ENCODE measurements at places on chromosomes 4 and X.

DNA sequence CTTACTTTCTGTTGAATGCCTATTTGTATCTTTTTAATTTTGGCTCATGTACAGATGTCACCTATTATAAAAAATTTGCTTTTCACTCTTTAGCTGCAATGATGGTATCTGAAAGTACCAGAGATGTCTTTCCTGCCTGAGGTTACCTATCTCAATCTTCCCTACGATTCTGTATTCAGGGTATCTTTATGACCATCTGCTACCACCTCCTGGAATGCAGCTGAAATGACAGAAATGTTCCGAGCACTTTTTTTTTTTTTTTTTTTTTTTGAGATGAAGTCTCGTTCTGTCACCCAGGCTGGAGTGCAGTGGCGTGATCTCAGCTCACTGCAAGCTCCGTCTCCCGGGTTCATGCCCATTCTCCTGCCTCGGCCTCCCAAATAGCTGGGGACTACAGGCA is 136.4 kb downstream of the REPS2 start:
- no peak for DNase-seq

DNA sequence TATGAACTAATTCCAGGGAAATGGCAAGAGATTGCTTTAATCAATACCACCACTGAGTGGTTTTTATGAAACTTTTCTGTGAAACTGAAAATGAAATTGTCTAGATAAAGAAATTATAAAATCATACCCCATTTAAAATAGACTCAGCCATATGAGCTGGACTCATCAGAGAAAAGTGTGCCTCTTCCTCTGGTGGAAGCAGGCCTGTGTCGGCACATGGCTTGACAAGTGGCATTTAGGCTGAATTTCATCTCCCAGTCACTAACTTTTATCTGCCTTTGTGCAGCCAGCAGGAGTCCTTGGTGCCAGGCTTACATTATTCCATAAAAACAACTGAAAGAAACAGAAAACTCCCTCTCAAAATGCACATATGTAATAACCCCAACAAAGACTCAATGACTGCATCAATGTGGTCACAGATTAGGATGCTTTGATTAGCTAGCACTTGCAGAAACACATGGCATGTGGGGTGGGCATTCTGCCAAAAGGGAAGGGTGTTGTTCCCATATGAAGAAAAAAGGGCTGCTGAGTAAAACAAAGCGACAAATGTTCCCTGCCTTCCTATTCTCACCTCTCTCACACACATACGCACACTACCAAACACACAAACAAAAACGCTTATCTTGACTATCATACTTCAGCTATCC is 232.3 kb downstream of the PABPC4L start:
- no peak for DNase-seq

- DNase-seq = no peak
Observed at GRCh38 chr4:27020203-27020602, 159.6 kb downstream of the STIM2 start.

DNA sequence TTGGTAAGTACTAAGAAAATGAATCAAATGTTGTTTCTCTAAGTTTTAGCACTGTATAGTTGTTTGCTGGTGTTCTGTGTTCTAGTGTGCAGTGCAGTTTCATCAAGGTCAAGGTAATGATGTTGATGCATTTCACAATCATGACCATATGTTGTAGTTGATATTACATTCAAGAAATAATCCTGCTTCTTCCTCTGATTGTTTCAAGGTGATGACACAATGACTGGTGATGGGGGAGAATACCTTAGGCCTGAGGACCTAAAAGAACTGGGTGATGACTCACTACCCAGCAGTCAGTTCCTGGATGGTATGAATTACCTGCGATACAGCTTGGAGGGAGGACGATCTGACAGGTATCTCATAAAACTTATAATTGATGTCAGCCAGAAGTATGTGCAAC is 261.6 kb downstream of the ANK2 start:
- no peak for DNase-seq

GRCh38 chrX:22699581-22700091 is 300.1 kb upstream of the DDX53 start:
- no peak for DNase-seq

DNA sequence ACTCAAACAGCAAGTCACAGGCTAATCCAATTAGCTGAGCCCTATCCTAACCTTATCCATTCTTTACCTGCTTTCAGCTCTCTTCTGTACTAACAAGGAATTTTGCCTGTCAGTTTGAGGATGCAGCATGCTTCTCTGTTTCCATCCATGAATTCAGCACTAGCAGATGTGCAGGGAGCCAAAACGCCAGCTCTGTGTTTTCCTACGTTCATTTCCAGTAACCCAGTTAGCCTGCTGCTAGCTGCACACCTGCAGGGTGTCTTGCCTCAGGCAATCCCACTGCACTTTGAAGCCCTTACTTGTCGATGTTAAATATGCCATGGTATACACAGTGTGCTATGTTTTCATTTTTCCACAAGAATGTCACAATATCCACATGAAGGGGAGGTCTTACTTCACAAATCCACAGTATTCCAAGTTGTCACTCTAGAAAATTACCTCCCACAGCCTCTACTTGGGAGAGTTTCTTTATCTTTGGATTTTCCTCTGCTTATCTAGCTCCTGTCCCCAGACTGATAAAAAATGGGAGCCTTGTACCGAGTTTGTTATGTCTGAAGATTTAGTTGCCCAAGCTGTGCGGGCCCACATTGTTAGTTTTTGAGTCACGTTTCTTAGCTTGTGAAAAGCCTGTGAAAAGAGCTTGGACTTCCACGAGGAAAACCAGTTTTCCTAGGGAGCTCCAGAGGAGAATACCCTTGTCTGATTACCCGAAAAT is 127.6 kb upstream of the HHIP start:
- no peak for DNase-seq

GRCh38 chr4:29113960-29114359 is 1606.2 kb upstream of the PCDH7 start:
- no peak for DNase-seq

GRCh38 chrX:13076176-13076961 is 31.9 kb upstream of the FAM9C start:
- no peak for DNase-seq

DNA sequence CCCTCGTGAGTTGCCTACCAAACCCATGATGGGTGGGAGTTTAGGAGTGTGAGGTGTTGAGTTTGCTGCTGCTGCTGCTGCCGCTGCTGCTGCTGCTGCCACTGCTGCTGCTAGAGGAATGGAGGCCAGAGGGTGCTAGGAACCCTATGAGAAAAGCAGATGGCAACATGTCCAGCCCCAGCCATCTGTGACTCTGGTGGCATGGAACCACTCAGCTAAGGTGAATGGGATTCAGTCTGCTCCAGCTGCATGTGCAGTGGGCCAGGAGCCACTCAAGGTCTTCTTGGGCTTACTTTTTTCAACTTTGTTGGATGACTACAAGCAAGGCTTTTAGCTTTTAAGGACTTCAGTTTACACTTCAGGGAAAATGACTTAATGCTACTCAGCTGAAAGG is 103.8 kb downstream of the RTL5 start:
- DNase-seq = no peak

DNA sequence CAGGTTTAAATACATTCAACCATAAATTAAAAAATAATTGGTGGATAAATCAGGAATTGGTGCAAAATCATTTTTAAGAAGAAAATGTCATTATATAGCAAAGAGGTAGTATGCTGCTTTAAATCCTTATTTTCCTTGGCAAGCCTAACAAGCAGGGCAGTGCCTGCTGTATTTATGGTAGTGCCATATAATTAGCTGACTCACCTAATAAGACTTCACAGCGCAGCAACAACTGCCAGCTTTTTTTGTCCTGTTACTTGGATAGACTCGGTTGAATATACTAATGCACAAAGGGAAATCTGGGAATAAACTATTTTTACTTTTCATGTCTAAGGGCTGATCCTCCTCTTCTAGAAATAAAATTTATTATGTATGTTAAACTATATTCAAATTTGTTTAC is 99.1 kb downstream of the SNCA start:
- no peak for DNase-seq

- no peak for DNase-seq
Observed at GRCh38 chr4:151231915-151232595, 44.9 kb upstream of the PRSS48 start.

DNA sequence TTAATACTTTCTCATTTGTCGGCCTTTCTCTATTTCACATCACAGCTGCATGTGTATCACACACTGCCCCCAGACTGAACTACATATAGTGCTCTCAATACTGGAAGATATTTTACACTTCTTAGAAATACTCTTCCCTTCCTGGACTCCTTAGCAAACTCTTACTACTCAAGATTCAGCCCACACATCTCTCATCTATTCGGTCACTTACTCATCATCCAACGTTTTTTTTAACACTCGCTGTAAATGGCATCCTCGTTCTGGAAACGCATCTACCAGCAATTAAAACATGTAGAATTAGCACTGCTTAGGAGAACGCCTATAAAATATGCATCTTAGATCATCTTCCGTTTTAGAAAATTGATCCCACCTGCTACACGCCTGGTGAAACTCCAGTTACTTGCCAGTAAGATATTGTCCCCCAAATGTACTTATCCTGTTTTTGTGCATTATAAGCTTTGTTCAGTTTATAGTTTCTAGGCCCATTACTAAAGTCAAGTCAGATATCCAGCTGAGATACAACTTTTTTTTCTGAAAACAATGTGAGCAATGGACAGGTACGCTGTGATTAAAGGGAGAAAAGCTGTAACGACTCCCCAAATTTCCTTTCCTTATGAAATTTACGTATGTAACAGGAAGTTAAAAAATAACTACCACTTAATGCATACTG is 1.0 kb downstream of the LRP2BP start:
- DNase-seq = no peak

- no peak for DNase-seq
Observed at GRCh38 chrX:997631-998137, 214.8 kb downstream of the CRLF2 start.

DNA sequence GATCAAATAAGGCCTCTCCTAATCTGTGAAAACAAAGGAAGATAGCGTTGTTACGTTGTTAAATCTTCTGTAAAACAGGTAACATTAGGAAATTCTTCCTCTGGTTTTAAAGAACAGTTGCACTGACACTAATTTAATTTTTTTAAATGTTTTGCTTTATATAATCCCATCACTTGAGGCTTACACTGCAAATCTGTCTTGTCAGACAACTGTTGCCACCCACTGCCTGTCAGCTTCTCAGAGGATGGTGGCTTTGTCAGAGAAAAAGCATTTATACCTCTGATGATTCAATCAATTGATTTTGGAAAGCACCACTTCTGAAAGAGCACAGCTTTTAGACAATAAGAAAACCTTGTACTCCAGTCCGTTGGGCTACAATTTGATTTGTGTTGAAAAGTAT is 799.1 kb downstream of the FSTL5 start:
- no peak for DNase-seq

- DNase-seq = no peak
Observed at GRCh38 chrX:110146521-110146920, 143.6 kb downstream of the TMEM164 start.

DNA sequence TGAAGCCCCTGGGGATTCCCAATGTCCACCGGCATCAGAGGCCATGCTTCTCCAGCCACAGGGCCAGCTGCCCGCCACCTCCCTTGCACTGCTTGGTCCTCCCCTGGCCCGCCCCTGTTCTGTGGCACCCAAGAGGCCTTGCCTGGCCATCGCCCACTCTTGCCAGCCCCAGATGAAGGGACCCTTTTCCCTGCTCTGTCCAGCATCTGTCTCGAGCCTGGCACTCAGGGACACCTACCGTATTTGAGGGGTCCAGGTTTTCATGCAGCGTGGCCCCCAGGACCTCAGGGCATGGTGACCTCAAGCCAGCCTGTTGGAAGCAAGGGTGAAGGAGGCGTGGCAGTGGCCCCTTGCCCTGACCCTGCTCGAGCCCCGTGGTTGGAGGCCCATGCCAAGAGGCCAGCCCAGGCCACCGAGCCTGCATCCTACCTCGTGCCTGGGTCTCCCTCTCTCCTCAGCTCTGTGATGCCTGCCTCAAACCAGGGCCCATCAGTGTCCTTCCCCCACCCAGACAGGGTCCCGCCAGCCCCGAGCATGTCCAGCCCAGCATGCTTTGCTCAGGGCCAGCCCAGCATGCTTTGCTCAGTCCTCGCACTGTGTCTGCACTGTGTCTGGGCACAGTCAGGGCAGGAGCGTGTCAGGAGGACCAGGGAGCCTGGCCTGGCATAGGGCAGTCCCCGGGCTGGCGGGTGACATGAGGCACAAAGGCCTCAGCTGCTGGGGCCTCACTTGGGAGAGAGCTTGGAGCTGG is 14.3 kb upstream of the FGFR3 start:
- DNase-seq = no peak

GRCh38 chr4:119010909-119011606 is 122.4 kb downstream of the SYNPO2 start:
- DNase-seq = no peak

GRCh38 chrX:108199041-108199440 is 107.5 kb downstream of the ATG4A start:
- no peak for DNase-seq

GRCh38 chr4:73843369-73843768 is 6.9 kb downstream of the CXCL6 start:
- DNase-seq = no peak

DNA sequence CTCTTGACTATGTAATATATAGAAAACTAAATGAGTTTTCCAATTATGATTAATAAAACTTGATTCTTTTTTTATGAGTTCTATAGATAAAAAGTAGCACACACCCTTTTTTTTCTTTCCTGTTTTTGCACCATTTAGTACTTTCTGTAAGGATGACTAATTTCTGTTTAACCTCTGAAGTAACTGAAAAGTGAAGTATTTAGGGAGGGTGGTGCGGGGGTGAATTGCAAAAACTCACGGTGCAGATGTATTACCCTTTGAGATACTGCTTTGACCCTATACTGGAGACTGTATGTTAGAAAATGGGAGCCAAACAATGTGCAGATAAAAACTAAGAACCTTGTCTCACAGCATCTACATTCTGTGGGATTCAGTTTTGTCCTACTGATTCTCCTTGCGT is 471.6 kb downstream of the DTHD1 start:
- DNase-seq = no peak

DNA sequence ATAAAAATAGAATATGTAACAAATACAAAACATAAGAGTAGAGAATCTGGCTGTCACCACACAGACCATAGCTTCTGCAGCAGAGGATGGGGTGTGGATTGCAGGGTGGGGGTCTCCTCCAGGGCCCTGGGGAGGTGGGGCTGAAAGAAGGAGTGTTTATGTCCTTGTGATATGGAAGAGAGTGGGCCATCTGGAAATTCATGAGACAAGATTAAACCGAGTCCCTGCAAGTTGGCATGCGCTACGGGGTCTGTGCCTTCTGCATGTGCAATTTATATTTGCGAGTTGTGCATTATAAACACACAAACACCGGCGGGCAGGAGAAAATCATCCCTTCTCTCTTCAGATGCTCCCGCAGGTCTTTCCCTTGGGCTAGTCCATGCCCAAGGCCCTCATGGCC is 145.9 kb downstream of the EVC2 start:
- no peak for DNase-seq

GRCh38 chr4:96972920-96973319 is 1133.0 kb downstream of the PDHA2 start:
- no peak for DNase-seq

GRCh38 chrX:45956191-45956870 is 588.9 kb downstream of the ZNF674 start:
- DNase-seq = no peak

DNA sequence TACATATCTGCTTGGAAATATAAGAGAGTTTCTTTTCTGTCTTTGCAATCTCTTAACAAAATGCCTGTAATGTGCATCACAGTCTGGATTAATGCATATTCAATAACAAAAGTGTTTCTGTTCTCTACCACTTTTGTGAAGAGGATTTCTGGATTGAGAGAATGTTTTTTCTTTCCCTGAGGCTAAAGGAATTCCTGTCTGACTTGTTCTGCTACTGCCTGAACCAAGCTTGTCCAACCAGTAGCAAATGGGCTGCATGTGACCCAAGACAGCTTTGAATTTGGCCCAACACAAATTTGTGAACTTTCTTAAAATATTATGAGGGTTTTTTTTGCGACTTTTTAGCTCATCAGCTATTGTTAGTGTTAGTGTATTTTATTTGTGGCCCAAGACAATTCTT is 1133.9 kb downstream of the SH3BGRL start:
- DNase-seq = no peak
